Naive B cell (primary cell): ENCODE measurements at places on chromosomes 11 and 22. TPM values are rescaled to one million over a fixed set of nuclear protein-coding genes. Genes with fewer than 3 reads are reported as not detected.

DNA sequence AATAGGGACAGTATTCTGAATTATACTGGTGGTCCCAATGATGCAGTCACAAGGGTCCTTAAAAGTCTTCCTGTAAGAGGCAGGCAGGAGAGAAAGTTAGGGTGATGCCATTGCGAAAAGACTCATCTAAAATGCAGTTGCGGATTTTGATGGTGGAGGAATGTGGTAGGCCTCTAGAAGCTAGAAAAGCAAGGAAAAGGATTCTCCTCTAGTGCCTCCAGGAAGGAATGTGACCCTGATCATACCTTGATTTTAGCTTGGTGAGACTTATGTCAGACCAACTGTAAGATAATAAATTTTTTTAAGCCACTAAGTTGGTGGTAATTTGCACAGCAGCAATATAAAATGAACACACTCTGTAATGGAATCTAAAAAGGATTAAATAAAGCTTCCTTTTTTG, 33.8 kb downstream of the CHORDC1 start:
- H3K27ac ChIP-seq: no peak overlapping the region
- no peaks in the 10 kb centered on the region for H3K4me1 ChIP-seq
- no peaks in the 10 kb centered on the region for H3K27me3 ChIP-seq
- no peak for DNase-seq

DNA sequence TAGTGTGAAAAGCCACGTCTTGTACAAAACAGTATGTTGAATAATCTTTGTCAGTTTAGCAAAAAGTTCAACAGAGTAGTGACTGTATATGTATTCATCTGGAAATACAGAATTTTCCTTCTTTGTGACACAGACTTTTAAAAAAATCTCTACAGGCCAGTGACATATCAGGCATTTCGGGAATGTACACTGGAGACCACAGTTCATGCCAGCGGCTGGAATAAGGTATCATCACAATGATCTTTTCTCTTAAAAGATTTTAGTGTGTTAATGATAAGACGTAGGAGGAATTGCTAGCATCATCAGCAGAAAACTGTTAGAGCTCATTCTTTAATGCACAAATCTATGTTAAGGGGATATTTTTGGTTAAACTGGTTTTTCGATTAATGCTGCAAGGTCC, 57.4 kb downstream of the BCL2L13 start:
- H3K27me3 ChIP-seq: no peaks in the 10 kb centered on the region
- H3K4me3 ChIP-seq: no peak overlapping the region
- peaks cover 6% of the 10 kb centered on the region for H3K36me3 ChIP-seq
- H3K4me1 ChIP-seq: no peaks in the 10 kb centered on the region

DNA sequence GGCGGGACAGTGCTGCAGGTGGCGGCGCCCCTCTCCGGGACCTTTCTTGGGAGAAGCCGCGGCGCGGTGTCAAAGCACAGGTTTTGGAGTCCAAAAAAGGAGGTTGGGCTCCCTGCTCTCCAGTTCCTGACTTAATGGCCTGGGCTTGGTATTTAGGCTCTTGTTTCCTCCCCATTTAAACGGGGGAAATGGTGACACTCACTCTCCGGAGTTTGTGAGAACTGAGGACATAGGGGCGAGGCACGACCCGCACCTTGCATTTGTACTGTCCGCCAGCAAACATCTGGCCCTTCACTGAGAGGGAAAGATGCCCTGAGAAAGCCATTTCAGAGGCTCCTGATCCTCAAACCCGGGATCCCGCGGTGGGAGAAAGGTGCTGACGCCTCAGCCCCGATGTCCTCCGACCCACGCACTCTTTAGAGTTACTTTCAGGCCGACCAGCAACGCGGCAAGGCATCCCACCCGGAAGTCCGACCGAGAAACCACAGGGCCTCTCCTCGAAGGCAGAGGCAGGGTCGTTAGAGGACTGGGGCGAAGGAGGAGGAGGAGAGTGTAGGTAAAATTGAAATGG, 2.9 kb upstream of the WDR74 start:
- no peak overlapping the region for H3K27ac ChIP-seq
- no peaks in the 10 kb centered on the region for H3K27me3 ChIP-seq
- peak; percentile 27 for DNase-seq

- DNase-seq: no peak
- H3K27me3 ChIP-seq: peaks cover 11% of the 10 kb centered on the region
- H3K36me3 ChIP-seq: no peaks in the 10 kb centered on the region
- peaks cover under 1% of the 10 kb centered on the region for H3K4me1 ChIP-seq
Measured at GRCh38 chr11:66877588-66878385, 20.9 kb downstream of the LRFN4 start.

Gene MUC6
- 0.04 TPM for polyA plus RNA-seq
